M059J (cell line): ENCODE measurements at places on chromosomes 11 and 22. TPM values are rescaled to one million over a fixed set of nuclear protein-coding genes. Genes with fewer than 3 reads are reported as not detected.

Gene SLC36A4
- 11.1 and 12.0 TPM in 2 replicates for total RNA-seq

Gene PATE2
- not detected in 2 replicates for total RNA-seq

Gene OR2AG2
- total RNA-seq = not detected in 2 replicates

DNA sequence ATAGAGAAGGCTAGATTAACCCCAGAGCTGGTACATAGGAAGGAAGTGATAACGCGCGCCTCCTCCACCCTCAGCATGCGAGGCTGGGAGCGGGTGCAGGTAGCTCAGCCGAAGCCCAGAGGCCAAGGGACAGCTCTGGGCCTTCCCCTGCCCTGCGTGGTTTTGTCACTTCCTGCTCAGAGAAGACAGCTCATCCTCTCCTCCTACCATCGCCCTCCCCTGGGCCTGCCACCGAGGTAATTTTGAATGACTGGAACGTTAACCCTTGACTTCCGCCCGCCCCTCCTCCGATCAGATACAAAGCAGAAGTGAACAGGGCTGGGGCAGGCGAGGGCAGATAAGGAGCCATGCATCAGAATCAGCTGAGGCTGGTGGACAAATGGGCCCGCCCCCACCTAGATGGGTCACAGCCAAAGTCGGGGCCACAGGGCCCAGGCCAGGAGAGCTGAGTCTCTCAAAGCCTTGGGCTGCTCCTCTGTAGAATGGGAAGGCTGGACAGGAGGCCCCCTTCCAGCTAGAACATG, 1.6 kb downstream of the RAC2 start:
- peak; percentile 71 for DNase-seq

GRCh38 chr11:16975906-16976305, 38.3 kb downstream of the PLEKHA7 start:
- no peak for DNase-seq

GRCh38 chr11:74847895-74848294, 99.2 kb downstream of the RNF169 start:
- DNase-seq = no peak

GRCh38 chr11:23919455-23919854, 577.4 kb upstream of the LUZP2 start:
- no peak for DNase-seq
